Stimulated activated CD8-positive, alpha-beta memory T cell treated with anti-CD3 and anti-CD28 coated beads, Interleukin-7, amount 100 ng/mL, for 24 hours (primary cell): ENCODE measurements at places on chromosomes 3 and 15.

DNA sequence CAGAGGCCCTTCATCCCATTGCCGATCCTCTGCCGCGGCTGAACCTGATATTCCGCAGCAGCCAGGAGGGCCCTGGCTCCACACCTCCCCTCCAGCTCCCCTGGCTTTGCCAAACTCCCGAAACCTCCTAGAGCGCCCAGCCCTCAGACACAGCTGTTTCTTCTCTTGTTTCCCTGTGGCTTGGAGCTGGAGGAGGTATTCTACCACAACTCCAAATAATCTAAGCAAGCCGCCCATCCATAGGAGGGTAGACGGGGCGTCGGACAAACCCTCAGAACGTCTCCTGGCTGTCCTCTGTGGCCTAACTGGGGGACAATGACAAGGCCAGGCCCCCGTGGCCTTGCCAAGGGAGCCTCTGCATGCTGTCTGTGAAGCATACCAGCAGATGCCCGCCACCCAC, 10.4 kb downstream of the PLA2G4D start:
- DNase-seq: no peak

DNA sequence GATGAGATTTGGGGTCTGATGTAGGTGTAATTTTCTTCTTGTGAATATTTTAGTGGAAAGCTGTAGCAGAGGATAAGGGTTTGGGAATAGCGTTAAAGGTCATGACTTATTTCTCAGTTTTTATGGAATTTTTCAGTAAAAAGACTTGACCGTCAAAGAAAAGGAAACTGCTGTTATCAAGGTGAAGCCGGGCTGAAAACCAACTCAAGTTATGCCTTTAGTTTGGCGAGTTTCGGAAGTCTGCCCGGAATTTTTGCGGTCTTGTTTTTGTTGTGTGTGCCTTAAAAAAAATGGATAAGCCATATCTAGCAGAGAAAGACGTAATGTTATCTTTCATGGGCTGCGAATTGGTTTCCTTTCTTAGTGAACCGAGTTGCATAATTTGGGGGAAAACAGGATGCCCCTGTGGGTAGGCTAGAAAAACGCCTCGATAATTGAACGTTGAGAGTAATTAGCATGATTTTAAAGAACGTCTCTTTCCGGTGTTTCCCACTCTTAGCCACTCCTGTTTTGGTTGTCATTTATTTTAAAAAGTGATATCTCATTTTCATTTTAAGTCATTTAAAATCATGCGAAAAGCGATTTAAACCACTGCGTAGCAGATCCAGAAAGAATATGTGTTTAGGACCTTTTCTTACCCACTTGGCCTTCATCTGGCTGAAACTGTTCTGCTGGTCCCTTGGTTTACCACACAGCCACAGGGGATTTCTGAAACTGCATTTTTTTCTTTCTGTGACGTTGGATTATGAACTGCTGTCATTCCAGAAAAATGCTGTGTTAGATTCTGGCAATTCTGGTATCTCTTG, 1.1 kb downstream of the NFKBIZ start:
- DNase-seq: no peak

- peak; percentile 2 for DNase-seq
Observed at GRCh38 chr3:33277193-33277882, at the start of gene FBXL2. Gene FBXL2 (plus strand): TSS chr3:33277442. CDS start chr3:33277513, 71 bp downstream.

- DNase-seq: no peak
Observed at GRCh38 chr15:66285533-66286280, 7.7 kb upstream of the DIS3L start.

- DNase-seq: no peak
Observed at GRCh38 chr3:66033241-66034138, 5.2 kb downstream of the MAGI1 start.

GRCh38 chr15:31070867-31071266, 30.7 kb downstream of the TRPM1 start:
- no peak for DNase-seq
